ENCODE measurements at places on chromosomes 6 and 20.

GRCh38 chr6:121630716-121631115 is 195.3 kb downstream of the GJA1 start:
- no peak for DNase-seq

DNA sequence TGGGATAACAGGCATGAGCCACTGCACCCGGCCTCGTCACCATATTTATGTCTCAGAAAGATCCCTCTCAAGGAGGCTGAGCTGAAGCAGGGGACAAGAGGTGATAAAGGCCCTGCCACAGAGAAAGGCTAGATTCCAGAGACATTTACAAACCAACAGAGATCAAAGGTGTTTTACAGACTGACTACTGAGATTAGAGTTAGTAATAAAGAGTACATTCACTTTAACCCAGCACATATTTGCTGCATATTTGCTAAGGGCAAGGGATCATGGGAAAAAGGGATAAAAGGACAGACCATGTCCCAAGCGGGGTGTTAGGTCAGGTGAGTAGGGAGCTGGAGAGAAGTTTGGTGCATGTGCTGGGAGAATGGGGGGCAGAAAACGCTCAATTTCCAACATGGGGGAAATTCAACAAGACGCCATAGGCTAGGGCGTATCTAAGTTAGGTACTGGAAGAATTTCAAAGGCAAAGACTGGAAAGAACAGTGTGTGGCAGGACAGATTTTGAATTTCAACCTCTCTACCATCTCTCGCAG is 43.8 kb upstream of the SEC63 start:
- DNase-seq: no peak

GRCh38 chr6:159033160-159034049 is 11.4 kb downstream of the TAGAP start:
- DNase-seq: no peak

GRCh38 chr20:37904008-37904642 is 1.2 kb downstream of the VSTM2L start:
- no peak for DNase-seq

DNA sequence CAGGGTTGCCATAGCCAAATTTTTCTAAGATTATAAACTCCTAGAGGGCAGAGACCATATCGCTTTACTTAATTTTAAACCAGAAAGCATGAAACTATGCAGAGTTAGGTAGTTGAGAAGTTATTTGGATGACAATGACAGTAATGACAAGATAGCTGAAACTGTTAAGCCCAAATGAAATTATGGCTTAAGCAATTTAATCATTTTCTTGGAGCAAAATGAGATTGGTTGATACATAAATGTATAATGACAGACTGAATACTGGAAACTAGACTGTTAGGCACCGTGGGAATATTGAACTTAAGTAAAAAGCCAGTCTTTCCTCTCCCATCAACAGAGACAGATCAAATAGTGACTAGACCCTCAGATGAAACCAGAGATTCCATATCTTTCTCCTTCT is 670.3 kb upstream of the NRSN1 start:
- no peak for DNase-seq

GRCh38 chr6:85672050-85672449 is 29.4 kb upstream of the SYNCRIP start:
- no peak for DNase-seq
